Activated CD8-positive, alpha-beta memory T cell treated with anti-CD3 and anti-CD28 coated beads for 4 hours (primary cell): ENCODE measurements at places on chromosomes 4 and X.

DNA sequence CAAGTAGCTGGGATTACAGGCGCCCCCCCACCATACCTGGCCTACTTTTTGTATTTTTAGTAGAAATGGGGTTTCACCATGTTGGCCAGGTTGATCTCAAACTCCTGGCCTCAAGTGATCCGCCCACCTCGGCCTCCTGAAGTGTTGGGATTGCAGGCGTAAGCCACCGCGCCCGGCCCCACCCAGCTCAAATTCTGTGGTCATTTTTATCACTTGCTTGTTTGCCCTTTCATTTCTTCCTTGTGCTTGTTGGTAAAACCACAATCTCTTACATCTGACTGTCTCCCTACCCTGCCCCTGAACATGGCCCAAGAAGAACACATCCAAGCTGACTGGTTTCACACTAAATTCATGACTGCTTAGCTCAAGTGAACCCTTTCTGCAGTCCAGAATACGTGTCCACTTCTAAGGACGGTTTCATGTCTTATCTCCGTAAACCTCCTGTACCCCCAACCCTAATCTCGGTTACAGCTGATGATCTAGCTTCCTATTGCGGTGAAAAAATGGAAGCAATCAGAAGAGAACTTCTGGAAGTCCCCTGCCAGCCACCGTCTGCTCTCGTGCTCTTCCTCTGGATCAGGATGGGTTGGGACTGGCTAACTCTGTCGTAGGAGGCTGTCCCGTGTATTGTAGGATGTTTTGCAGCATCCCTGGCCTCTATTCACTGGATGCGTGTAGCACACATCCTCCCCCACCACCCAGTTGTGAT is 5.4 kb upstream of the RS1 start:
- DNase-seq: no peak

- DNase-seq: no peak
Measured at GRCh38 chrX:14936561-14936960, 63.3 kb downstream of the MOSPD2 start.

- no peak for DNase-seq
Measured at GRCh38 chr4:164081801-164082200, 587.3 kb downstream of the TMA16 start.

DNA sequence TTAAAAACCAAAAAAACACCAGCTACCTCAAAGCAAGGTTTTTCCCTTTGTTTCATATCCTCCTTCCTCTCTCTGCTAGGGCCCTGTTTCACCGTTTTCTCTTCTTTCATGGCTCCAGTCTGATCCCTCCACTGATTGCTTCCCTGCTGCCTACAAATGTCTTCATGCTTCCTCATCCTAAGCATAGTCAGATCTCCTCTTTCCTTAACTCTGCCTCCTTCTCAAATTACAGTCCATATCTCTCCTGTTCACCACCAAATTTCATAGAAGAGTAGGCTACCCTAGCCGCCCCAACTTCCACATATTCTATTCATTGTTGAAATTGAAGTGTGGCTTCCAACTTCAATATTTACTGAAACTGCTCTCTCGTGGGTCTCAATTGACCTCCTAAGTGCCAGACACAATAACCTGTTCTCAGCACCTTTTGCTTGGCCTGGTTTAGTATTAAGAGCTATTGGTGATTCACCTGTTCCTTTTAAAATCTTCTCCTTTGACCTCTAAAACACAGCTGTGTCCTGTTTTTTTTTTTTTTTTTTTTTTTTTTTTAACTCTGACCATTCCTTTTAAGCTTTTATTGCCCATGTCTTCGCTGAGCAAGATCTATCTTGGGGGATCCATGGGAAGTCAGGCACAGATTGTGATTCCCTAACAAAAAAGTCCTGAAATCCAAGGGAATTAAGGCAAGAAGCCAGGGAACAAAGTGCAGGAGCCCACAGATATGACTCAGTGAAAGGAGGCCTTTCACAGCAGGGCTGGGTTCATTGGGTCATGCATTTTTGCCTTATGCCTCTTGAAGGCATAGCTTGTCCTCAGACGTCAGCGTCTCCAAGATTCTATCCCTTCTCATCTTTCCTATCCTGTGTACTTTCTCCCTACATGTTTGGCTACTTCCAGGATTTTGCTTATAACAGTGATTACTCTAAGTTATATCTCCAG is 85.4 kb downstream of the RPS3A start:
- DNase-seq: no peak
